Cardiac fibroblast (primary cell): ENCODE measurements at places on chromosomes 2 and 18.

- DNase-seq, result no peak
Measured at GRCh38 chr2:39409697-39410389, 27.2 kb downstream of the MAP4K3 start.

DNA sequence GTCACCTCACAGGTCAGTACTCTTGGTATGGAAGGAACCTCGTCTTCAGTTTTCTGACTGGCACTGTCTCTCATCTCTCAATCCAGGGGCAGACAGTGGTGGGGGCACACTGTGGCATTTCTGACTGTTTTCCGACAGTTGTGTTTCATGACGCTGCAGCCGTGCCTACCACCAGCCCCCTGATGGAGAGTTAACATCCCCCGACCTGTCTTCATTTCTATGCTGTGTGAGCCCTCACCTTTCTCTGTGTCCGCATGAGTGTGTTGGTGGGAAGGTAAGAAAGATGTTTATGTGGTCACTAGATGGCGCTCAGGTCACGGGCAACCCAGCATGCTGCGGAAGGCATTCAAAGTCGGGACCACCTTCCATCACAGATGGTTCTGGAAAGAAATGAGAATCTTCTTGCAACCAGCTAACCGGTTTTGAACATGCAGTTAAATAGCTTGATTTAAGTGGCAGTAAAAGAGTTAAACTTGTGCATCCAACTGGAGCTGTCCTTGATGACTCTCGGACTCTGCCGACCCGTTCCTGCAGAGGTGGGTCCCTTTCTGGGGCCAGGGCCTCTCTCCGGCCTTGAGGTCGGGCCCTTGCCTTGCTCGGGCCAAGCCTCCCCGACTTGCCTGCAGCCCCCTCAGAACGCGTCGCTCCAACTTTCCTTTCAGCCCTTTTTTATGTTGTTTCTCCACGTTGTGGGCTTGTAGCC, 92.4 kb downstream of the DYSF start:
- peak; percentile 74 for DNase-seq

GRCh38 chr18:4231260-4231659, 223.8 kb downstream of the DLGAP1 start:
- no peak for DNase-seq

GRCh38 chr2:127647242-127648190, 1.6 kb downstream of the GPR17 start:
- DNase-seq, result no peak

DNA sequence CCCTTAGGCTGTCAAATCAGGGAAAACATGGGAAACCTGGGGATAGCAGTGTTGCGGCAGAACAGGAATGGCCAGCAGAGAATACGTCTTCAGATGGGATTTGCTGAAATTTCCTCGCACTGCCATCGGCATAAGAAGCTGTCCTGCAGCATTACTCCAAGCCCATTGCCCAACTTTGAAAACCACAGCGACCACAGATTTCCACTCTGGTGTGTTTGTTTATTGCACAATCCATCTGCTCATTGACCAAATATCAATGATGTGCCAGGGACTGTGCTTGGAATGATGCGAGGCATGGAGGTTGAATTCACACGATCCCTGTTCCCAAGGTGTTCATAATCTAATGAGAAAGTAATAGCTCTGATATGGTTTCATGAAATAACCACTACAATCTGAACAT, 383.3 kb upstream of the MYT1L start:
- no peak for DNase-seq

- DNase-seq, result peak; percentile 88
Measured at GRCh38 chr2:134261398-134262131, 7.7 kb downstream of the MGAT5 start.

- DNase-seq, result no peak
Measured at GRCh38 chr2:236527159-236527630, 42.4 kb upstream of the ACKR3 start.

DNA sequence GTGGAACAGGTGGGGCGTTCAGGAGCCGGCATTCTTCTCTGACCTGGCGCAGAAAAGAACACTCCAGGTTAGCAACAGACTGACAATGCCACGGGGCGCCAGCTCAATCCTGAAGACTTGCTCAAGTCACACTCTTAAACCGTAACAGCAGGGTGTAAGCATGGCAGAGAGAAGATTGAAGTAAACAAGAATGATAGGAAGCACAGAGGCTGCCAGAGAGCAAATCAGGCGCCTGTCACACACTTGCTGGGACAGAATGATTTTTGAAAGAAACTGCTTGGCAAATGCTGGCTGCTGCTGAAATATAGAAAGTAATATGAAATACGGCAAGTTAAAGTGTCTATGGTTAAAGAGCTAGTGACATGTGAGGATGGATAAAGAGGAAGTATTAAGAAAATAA, 80.5 kb downstream of the MEP1B start:
- no peak for DNase-seq

DNA sequence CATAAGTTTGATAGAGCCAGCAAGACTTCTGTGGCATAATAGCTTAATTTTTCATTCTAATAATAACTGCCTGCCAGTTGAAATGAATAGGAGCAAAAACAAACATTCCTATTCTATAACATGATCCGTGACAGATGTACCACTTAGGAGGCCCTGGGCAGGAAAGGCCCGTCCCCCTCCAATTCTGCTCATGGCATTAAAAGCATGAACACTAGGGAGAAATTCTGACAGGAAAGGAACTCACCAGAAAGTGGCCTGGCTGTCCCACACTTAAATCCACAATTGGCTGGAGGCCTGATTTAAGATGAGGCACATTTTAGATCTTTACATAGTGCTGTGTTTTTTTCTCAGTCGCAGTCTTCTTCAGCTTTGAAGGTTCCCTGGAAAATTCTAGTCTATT, 261.9 kb upstream of the ETAA1 start:
- no peak for DNase-seq

- DNase-seq, result peak; percentile 4
Measured at GRCh38 chr2:35462226-35462998, 893.2 kb upstream of the CRIM1 start.

- DNase-seq, result no peak
Measured at GRCh38 chr2:214379227-214379626, 31.6 kb upstream of the VWC2L start.

GRCh38 chr2:225282858-225283710, 116.4 kb upstream of the NYAP2 start:
- peak; percentile 40 for DNase-seq

- DNase-seq, result no peak
Measured at GRCh38 chr2:19207452-19207851, 151.0 kb downstream of the OSR1 start.

DNA sequence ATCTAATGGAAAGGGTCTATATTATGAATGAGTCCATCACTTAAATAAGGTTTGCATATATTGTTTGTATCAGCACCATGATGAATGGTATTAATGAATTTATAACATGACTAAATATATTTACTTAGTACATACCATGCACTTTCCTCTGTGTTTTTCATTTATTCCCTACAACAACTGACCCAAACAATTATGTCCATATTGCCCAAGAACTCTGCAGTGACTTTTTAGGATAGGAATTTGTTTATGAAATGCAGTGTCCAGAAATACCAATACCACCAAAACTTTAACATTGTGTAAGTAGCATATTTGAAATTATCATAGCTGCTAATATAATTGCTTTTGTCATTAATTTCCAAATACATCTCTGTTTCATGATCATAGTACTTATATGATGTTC, 119.7 kb downstream of the WDR7 start:
- DNase-seq, result peak; percentile 42

DNA sequence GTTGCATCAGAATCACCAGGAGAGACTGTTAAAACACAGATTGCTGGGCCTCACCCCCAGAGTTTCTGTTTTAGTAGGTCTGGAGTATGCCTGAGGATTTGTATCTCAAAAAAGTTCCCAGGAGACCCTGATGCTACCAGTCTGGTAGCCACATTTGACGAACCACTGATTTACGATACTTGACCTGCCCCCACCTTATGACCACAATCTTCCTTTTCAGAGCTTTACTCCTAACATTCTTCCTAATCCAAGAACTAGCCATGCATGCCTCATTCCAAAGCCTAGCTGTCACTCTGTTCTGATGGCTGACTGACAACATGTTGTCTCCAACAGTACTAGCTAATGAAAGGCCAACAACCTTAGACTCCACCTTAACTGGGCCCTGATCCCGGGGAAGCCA, 191.4 kb downstream of the MBD2 start:
- no peak for DNase-seq

DNA sequence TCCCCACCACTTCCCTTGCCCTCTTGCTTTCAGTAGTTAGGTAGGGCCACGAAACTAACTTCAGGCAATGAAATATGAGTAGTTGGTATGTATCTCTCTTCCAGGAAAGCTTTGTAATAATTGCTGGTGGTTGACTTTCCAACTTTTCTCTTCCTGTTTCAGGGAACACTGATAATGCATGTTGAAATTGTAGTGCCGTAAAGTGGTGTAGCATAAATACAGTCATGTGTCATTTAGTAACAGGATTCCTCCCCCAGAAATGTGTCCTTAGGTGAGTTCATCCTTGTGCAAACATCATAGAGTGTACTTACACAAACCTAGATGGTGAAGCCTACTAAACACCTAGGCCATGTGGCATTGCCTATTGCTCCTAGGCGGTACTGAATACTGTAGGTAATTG, 429.2 kb downstream of the PID1 start:
- DNase-seq, result peak; percentile 34

DNA sequence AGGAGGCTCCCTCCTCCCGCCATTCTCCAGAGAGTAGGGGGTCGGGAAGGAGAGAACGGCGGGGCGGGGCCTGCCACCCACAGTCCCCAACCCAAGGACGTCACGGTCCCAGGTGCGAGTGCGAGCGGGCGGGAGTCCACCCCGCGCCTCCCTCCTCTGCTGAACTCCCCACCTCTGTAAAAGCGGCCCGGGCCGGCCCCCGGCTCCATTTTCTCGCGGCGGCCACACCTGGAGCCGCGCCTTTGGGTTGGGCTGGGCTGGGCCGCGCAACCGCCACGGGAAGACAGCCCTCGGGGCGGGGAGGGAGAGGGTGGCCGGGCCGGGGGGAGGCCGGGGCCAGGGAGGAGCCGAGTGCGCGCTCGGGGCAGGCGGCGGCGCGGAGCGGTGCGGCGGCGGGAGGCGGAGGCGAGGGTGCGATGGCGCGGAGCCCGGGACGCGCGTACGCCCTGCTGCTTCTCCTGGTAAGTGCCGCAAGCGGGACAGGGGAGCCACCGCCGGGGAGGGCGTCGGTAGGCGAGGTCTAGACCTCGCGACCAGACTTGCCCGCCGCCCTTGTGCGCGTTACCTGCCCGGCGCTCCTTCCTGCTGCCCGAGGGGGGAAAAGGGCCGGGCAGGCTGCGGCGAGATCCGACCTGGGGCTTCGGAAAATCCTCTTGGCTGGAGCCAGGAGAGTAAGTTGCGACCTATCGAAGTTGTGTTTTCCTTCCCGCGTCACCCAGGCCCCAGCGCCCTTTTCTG, at the start of gene DSG2:
DSG2 (plus strand) TSS at position 342 of the 738 bp plus-strand sequence; CDS start at position 417, 75 bp downstream.
- DNase-seq, result peak; percentile 21
